ENCODE measurements at places on chromosomes 1 and 21.

- peak; percentile 84 for DNase-seq
These were observed 9.1 kb upstream of the TMEM61 start for GRCh38 chr1:54971317-54971791.

DNA sequence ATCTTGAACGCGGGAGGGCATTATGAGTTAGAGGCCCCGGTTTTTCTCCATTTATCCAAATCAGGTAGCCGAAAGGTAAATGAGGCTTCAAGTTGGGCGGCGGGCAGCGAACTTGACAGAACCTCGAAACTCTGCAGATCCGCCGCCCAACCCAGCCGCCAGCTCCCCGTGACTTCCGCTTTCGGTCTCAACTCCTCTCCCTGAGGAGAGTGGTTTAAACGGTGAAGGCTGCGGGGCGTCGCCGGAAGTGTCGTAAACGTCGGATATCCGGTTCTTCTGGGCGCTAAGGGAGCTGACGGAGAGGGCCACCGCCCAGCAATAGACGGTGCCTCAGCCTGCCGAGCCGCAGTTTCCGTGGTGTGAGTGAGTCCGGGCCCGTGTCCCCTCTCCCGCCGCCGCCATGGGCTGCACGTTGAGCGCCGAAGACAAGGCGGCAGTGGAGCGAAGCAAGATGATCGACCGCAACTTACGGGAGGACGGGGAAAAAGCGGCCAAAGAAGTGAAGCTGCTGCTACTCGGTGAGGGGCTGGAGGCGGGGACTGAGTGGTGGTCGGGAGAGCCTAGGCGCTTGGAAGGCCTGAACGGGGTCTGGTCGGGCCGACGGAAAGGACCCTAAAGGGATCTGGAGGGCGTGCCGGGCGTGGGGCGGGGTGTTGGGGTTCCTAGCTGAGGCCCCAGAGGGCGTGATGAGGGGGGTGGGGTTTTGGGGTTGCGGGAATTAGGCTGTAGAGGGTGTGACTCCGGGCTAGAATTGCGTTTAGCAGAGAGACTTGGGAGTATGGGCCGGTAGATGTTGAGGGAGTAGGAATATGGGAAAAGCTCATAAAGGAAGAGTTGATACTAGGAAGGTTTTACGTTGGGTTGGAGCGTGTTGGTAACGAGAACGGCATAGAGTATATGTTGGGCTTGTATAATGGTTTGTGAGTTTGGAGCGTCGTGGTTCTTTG is at the start of gene GNAI3:
Gene GNAI3 (plus strand): TSS at position 295 of the 947 bp plus-strand sequence. CDS start 106 bp downstream, at position 401.
- DNase-seq, result peak; percentile 95

DNA sequence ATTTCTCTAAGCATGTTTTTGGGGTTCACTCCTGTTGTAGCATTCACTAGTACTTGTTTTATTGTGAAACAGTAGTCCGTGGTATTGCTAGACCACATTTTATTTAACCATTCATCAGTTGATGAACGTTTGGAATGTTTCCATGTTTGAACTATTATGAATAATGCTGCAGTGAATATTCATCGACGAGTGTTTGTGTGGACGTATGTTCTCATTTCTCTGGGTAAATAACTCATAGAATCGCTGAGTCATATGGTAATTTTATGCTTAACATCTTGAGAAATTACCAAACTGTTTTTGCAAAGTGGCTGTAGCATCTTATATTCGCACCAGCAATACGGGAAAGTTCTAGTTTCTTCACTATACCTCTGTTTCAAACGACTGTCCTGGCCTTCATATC is 28.0 kb upstream of the KAZN start:
- DNase-seq, result no peak

DNA sequence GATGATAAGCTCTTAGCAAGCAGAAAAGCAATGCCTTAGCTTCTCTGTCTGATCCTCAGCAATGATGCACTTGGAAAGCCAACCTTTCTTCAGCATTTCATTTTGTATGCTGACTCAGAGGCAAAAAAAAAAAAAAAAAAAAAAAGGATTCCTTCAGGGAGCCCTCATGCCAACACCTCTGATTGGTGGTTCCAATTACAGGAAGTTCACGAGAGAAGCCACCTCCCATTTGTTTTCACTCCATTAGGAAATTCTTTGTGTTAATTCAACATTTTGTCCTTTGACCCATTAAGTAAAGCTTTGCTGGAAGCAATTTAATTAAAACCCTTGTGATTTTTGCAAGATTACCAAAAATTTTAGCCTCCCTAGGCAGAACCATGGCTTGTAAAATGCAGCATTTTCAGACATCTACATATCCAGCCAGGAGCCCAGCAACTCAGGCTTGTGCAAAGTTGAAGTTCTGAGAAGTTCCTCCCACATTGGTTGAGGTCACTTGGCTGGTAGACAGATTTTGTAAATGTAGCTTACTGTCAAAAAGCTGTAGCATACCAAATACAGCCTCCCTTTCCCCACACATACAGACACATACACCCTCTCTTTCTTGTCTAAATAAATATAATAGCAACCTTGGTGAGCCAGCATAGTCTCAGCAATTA is 27.1 kb upstream of the VTCN1 start:
- peak; percentile 6 for DNase-seq

GRCh38 chr1:42713293-42713692 is 26.7 kb downstream of the CLDN19 start:
- DNase-seq, result no peak

DNA sequence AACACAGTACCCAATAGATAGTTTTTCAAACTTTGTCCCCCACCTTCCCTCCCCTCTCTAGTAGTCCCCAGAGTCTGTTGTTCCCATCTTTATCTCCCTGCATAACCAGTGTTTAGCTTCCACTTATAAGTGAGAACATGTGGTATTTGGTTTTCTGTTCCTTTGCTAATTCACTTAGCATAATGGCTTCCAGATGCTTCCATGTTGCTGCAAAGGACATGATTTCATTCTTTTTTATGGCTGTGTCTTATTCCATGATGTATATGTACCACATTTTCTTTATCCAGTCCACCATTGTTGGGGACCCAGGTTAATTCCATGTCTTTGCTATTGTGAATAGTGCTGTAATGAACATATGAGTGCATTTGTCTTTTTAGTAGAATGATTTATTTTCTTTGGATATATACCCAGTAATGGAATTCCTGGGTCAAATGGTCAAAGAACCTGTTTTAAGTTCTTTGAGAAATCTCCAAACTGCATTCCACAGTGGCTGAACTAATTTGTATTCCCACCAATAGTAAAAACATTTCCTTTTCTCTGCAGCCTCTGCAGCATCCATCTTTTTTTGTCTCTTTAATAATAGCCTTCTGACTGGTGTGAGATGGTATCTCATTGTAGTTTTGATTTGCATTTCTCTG is 126.0 kb downstream of the AK5 start:
- DNase-seq, result no peak

- peak; percentile 89 for DNase-seq
These were observed 313.9 kb downstream of the BARHL2 start for GRCh38 chr1:90402893-90403849.

DNA sequence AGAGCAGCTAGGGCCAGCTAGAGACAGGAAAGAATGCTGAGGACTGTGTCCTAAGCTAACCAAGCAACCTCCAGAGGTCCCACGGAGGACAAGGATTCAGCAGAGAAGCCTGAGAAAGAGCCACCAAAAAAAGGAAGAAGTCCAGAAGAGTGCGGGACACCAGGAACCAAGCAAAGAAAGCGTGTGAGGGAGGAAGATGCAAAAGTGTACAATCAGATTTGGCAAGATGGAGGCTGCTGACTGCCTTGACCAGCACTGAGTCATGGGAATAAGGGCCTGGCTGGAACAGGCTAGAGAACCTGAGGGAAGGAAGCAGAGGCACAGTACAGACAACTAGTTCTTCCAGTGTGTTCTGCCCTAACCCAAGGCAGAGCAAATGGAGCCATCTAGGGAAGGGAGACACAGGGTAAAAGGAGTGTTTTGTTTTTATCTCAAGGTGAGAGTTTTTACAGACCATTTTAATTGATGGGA is 18.5 kb downstream of the TP53BP2 start:
- DNase-seq, result no peak

DNA sequence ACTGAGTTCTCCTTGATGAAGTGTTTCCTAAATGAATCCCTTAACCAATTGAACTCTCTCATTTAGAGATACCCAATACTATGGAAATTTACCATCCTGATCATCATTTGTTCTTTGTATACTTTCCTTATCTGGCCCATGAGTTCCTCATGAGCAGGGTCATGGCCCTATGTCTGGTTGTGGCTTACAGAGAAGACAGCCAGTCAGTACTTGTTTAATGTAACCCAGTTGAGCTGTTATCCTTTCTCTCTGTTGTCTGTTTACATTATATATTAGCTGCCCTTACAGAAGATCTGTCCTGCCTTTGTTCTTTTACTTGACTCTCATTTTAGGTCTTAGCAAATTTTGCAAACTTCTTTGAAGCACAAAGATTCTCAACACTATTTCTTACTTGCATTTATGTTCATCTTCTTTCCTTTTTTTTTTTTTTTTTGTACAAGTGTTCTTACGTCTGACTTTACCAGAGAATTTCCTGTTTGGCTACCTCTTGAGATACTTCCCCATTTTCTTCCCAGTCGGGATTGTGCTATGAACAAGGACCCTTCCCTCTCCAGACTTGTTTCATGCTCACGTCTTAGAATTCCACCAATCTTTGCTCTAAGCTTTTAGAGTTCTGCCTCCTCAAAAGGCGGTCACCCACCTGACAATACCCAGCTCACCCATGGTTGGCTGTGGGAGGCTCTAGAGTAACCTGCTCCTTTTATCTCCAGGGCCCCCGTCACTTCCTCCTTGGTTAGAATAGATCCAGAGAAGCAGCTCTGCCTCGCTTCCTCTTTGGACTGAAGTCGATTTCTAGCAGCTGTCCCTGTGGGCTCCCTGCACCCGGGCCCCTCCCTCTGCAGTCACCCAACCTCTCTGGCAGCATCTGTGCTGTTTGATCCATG is 53.6 kb upstream of the RUNX1 start:
- no peak for DNase-seq

DNA sequence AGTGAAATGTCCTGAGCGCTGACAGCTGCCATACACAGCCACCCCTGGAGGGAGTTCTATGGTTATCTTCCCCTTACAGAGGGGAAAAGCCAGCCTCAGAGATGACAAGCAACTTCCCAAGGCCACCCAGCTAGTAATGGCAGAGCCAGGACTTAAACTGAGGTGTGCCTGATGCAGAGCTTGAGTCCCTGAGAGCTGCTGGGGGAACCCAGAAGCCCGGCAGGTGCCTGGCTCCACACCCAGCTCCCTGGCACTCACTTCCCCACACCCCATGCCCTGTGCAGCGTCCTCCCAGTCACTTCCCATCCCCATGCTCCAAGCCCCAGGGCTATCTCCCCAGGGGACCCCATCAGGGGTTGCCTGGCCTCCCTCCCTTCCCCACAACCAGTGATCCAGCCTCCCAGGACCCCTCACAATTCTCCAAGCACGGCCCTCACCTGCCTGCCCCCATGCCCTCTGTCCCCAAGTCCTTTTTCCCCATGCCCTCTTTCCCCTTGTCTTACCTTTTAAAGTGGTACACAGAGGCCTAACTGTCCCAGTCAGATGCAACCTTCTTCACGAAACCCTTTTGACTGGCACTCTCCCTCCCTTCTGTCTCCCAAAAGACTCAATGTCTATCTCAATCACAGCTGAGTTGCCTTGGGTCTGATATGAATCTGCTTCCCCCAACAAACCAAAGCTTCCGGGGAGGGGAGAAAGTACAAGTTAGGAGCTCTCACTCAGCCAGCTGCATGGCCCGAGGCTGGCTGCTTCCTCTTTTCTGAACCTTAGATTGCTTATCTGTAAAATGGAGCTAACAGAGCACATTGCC is 39.8 kb upstream of the LRP8 start:
- no peak for DNase-seq

GRCh38 chr1:53567450-53567849 is 108.3 kb downstream of the DMRTB1 start:
- no peak for DNase-seq

DNA sequence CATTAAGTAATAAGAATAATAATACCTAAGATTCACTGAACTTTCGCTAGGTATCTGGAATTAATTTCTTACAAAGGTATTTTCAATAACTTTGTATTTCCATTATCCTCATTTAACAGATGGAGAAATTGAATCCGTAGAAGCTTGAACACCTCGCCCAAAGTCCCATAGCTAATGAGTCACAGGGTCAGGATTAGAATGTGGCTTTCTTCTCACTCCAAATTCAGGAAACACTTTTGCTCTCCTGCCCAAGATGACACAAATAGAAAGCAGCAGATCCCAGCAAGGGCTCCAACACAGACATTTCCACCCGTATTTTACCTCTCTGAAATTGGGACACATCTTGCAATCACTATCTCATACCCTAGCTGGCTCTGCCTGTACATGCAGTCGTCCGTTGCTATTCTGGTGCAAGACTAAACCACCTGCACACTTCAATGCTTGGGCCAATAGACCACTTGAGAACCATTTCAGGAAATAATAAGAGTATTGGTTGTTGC is 125.9 kb upstream of the GREM2 start:
- DNase-seq, result no peak

DNA sequence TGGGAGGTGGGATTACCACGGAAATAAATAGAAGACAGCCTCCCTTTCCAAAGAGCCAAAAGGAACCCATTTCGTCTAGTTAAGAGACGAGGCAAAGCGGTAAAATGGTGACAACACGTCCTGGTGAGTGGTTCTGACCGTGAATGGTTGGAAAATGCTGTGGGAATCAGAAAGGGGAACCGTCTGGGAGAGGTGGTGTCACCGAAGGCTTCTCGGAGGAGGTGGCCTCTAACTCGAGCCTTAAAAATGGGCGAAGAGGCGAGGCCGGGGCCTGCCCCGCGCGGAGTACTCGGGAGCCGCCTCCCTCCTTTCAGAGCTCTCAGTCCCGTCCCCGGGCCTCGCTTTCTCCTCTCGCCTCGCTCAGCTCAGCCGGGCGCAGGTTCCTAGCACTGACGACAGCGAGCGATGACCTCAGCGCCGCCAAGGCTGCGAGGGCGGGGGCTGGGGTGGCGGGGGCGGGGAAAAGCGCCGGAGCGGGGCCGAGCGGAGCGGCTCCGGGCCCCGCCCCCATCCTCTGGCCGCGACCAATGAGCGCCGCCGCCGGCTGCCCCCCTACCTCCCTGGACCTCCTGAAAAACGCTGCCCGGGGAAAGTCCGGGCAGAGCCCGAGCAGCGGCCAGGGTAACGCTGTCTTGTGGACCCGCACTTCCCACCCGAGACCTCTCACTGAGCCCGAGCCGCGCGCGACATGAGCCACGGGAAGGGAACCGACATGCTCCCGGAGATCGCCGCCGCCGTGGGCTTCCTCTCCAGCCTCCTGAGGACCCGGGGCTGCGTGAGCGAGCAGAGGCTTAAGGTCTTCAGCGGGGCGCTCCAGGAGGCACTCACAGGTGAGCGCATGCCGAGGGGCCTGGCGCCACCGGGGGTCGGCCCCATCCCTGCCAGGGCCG is at the start of gene BTG2:
Gene BTG2 (plus strand): TSS at position 601 of the 890 bp plus-strand sequence. CDS start 88 bp downstream, at position 689.
- peak; percentile 93 for DNase-seq

- no peak for DNase-seq
These were observed 42.0 kb downstream of the VPS26C start for GRCh38 chr21:37224861-37225839.

DNA sequence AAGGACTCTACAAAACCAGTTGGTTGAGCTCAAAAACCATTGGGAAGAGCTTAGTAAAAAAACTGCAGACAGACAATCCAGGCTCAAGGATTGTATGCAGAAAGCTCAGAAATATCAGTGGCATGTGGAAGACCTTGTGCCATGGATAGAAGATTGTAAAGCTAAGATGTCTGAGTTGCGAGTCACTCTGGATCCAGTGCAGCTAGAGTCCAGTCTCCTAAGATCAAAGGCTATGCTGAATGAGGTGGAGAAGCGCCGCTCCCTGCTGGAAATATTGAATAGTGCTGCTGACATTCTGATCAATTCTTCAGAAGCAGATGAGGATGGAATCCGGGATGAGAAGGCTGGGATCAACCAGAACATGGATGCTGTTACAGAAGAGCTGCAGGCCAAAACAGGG is 104.0 kb upstream of the BMP8A start:
- peak; percentile 63 for DNase-seq

Measured in LoVo (cell line).